Bronchial epithelial cell (primary cell): ENCODE measurements at places on chromosomes 1 and 21. TPM values are rescaled to one million over a fixed set of nuclear protein-coding genes. Genes with fewer than 3 reads are reported as not detected.
A peak's percentile ranks its signal among the peaks of the same experiment; 100 is the strongest.

ADAMTS5 gene
- 0.26 TPM in 1 of 2 replicates, not detected in the other for total RNA-seq

C2CD2 gene
- total RNA-seq: 6.6 and 16.6 TPM in 2 replicates

TEX38 gene
- not detected in 2 replicates for total RNA-seq

CLCA4 gene
- 12.1 and 45.8 TPM in 2 replicates for total RNA-seq

TAGLN2 gene
- total RNA-seq: 265 and 283 TPM in 2 replicates

OR2T2 gene
- total RNA-seq: not detected in 2 replicates

CFHR4 gene
- total RNA-seq: not detected in 2 replicates

- DNase-seq: no peak
Observed at GRCh38 chr1:28591708-28592320, at the start of gene RAB42. Gene RAB42, plus strand, starts transcription at chr1:28592265. Its CDS starts 247 bp downstream, at chr1:28592512.

DNA sequence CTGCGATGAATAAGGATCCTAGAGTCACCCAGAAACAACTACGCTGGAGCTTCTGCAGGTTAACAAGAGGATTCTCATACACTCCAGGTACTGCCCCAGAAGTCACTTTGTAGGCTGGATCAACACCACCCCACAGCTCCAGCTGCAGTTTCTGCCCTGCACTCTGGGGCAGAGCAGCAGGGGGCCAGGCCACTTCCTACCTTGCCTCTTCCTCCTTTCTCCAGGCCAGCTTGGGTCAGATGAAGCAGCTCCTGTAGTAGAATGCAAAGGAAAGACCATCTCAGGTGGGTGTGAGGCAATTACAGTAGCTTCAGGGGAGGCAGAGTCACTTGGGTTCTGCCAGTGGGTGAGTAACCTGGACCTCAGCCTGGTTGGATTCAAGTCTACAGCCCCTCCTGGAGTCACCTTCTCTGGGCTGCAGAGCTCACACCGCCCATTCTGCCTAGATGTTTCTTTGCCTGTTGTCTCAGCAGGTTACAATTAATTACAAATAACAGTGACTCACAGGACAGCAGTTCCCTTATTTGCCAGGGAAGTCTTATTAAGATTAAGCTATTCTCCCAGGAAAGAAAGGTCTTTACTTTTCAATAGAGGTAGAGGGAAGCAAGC is 24.4 kb upstream of the BCAR3 start:
- DNase-seq: peak; percentile 76

DNA sequence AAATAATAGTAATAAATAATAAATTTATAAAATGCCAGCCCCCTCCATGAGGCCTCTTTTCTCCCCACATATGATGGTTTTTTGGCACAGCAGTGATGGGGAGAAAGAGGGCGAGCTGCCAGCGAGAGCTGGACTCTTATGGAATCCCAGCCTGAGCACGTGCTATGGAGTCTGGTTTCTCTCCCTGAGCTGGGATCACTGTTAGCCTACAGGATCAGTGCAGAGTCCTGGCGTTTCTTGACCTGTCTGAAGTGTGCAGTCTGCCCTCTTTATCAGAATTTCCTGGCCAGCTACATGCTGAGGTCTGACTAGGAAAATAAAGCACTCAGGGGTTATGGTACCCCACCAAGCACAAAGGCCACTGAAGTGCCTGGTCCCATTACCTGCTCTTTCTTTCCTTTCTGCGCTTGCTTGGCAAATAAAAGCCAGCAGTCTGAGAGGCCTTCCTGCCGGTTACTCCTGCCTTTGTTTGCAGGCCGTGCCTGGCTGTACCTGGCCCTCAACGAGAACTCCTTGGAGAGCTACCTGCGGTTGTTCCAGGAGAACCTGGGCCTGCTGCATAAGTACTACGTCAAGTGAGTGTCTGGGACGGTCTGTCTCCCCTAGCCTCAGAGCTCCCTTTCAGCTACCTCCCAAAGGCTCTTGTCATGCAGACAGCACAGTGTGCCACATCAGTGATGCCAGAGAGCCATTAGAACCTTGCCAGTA is 18.5 kb upstream of the SLC25A34 start:
- no peak for DNase-seq

GRCh38 chr1:247923941-247924340 is 748 bp upstream of the OR2AJ1 start:
- DNase-seq: no peak

- no peak for DNase-seq
Observed at GRCh38 chr1:192235127-192235526, 76.9 kb downstream of the RGS18 start.

DNA sequence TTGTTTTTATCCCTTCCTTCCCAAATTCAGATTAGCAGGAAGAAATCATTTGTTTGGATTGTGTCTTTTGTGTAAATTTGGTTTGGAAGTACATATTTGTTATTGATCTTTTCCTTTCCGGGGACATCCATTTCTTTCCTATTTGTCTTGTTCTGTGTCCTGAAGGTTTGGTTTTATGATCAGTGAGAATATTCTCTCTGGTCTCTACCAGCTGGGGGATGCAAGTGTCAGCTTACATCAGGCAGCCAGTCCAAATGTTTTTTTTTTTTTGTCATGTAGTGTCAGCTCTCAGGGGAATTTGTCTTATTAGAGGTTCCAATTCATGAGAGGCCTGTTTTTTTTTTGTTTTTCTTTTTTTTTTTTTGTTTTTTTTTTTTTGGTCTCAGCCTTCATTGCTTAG is 479.2 kb upstream of the LRRC7 start:
- DNase-seq: no peak

- no peak for DNase-seq
Observed at GRCh38 chr1:189180057-189180456, 1297.6 kb downstream of the BRINP3 start.

GRCh38 chr1:164664127-164664526 is 105.1 kb downstream of the PBX1 start:
- no peak for DNase-seq

DNA sequence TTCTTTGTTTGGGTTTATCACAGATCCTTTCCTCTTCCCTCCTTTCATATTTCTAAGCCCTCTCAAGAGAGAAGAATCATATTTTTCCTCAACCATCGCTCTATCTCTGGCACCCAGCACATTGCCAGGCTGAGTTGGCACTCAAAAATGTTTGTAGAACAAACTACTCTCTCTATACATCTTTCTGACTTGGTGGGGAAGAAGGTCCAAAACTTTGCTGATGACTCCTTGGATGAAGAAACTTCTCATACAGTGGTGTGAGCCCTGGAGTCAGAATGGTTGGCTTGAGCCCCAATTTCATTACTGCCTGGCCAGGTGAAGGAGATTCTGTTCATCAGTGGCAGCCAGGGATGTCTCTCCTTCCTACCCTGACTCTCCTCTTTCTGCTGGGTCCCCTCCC is 11.9 kb downstream of the ALX3 start:
- DNase-seq: no peak

DNA sequence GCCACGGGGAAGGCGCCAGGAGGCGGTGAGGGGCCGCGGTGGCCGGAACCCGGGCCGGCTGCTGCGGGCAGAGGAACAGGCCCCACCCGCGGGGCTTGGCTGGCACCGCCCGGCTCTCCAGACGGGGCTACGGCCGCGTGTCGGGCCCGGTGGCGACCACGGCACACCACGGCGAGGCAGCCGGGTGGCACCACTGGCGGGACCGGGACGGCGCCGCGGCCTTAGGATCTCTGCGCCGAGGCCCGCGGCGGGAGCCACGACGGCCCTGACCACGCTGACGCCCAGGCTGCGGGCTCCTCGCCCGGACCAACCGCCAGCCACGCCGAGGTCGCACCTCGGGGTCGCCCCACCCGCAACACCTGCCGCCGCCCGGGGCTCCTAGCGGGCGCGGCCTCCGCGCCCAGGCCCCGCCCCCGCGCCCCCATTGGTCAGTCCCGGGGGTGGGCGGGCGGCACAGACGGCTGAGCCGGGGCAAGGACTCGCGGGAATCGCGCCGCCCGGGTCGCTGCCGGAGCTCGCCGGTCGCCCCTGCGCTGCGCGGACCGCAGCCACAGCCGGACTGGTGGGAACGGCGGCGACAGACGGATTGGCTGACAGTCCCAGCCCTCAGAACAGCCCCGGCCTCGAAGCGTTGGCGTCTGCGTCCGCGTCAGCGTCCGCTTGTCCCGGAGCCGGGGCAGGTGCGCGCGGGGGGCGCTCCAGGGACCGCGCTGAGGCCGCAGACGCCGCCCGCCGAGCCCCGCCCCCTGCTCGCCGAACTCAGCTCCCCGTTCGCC is at the start of gene BMP8A:
Gene BMP8A, plus strand, starts transcription at position 491 of the 776 bp plus-strand sequence. CDS start 356 bp downstream, outside the sequence.
- DNase-seq: no peak

GRCh38 chr1:203556047-203556851 is 62.3 kb downstream of the OPTC start:
- no peak for DNase-seq

DNA sequence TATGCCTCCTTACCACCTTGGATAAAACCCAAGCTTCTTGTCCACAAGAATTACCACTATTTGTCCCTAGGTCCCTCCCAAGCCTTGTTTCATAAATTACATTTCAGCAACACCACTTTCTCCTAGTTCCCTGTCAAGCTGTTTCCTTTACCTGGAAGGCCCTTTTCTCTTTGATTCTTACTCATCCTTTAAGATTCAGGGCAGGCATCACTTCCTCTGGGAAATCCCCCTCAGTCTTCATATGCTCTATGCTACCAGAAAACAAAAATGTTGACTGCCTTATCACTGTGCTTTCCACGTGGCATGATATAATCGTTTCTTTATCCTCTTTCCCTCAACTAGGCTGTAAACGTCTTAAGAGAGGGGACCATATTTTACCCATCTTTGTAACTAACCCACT is 102.7 kb downstream of the LYST start:
- DNase-seq: peak; percentile 44

GRCh38 chr1:192732787-192733186 is 76.1 kb upstream of the RGS2 start:
- peak; percentile 15 for DNase-seq

DNA sequence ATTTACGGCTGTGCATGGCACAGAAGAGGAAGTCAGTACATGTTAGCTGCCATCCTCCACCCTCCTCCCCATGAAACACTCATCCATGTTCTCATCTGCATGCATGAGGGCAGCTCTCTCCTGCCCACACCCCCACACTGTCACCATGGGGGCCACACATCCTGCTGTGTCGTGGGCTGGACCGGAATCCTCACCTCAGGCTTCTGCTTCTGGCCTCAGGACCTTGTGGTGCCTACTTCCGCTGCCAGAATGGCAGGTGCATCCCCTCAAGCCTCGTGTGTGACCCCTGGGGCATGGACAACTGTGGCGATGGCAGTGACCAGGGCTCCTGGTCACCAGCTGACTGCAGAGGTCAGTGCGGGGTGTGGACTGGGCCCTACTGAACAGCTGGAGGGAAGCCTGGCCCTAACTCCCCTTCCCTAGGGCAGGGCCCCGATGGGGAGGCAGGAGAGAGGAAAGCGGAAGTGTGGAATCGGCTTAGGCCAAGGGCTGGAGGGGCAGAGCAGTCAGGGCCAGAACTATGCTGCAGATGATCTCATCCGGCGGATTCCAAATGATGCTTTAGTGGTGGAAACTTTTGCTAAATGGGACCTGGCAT is 3.8 kb downstream of the LDLRAD2 start:
- DNase-seq: no peak

DNA sequence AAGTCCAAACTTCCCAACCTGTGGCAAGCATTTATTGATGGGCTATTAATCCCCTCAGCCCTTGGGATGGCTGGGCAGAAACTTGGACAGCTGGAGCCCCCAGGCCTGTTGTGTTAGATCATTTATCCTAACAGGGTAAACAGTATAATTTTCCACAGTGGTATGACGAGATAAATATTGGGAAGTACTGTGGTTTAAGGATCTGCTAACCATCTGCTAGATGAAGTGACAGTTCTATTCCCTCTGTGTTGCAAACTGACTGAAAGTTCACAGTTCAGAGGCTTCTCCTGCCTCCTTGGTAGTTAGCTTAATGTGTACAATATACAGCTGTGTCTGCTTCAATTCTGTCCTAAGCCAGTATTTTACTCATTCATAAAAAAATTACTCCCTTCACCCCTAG is 127.5 kb upstream of the CHODL start:
- no peak for DNase-seq

DNA sequence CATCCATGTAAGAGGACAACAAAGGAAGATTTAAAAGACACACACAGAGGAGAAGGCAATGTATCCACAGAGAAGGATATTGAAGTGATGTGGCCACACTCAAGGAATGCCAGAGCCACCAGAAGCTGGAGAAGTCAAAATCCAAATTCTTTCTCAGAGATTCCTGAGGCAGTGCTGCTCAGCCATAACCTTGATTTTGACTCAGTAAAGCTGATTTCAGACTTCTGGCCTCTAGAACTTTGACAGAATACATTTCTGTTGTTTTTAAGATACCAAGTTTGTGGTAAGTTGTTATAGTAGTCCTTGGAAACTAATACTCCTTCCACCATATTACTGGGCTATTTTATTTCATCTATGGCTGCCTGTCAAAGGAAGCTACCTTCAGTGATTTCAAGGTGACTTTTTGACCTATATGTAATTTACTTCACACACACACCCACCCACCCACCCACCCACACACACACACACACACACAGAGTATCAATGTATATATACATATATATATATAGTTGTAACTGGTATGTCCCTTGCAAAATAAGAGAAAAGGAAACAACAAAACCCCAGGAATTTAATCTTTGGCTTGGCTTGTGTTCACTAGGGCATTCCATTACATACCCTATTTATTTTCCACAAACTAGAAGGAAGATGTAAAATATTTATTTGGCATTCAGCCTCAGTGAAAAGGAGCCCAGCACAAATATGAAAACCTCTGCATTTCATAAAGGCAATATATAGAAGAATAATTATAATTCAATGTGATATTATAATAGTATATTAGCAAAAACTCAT is 142.1 kb upstream of the PTGFR start:
- DNase-seq: no peak

DNA sequence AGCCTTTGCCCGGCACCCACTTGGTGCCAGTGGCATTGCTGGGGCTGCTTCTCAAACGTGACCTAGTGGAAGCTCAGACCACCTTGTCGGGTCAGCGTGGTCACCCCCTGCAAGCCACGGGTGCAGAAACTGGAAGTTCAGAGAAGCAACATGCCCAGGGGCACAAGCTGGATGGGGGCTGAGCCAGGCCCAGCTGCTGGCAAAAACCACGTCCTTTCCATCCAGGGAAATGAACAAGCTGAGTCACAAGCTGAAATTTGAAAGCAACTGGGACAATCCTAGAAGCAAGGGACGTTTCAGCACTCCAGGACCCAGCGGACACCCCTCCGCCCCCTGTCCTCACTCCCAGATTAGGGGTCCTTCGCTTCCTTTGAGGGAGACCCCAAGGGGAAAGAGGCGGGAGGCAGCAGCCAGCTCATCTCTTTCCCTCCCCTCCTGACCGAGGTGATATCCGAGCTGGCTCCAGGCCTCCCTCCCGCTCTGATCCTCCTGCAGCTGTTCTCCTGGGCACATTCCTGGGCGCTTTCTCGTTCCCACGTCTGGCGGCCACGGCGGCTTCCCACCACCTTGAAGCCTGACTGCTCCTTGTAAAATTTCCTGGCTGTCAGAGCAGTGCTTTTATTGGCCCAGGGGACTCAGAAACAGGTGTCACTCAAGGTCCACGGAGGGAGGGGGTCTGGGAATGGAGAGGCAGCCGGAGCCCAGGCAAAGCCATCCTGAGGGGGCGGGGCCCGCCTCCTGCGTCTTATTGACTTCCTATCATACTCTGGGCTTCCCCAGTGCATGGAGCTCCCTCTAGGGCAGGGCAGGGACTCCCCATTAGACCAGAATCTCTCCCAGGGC is 62.8 kb downstream of the PAX7 start:
- DNase-seq: no peak

DNA sequence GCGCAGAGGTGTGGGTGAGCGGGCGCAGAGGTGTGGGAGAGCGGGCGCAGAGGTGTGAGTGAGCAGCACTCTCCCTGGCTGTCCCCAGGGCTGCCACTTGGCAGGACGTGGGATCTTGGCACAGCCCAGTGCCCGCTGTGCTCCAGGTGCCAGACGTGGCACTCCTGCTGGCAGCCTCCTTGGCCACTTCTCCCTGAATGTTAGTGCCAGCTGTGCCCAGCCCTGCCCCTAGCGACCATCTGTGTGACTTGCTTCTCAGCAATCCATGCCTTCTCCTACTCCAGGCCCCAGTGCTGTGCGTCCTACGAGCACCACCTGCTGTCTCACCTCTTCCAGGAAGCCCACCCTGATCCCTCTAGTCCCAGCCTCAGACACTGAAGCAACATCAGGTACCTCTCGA is 30.5 kb downstream of the KRTAP10-1 start:
- no peak for DNase-seq
